ENCODE measurements at places on chromosomes 5 and 9.

DNA sequence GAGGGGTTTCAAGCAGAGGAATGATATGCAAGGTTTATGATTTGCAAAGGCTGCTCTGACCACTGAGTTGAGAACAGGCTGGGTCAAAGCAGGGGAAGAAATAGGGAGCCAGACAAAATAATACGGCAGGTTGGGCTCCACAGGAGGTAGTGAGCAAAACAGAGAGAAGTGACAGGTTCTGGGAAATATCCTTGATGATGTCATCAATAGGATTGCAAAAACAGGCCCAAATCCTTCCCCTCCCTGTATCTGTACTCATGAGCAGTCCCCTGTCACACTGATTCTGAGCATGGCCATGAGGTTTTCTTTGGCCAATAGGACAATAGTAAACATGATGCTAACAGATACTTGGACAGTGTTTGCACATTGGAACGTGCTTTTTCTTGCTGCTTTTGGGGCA is 471.8 kb upstream of the BRINP1 start:
- no peak for DNase-seq

- no peak for DNase-seq
Observed at GRCh38 chr5:6493681-6494454, 45.2 kb downstream of the UBE2QL1 start.

DNA sequence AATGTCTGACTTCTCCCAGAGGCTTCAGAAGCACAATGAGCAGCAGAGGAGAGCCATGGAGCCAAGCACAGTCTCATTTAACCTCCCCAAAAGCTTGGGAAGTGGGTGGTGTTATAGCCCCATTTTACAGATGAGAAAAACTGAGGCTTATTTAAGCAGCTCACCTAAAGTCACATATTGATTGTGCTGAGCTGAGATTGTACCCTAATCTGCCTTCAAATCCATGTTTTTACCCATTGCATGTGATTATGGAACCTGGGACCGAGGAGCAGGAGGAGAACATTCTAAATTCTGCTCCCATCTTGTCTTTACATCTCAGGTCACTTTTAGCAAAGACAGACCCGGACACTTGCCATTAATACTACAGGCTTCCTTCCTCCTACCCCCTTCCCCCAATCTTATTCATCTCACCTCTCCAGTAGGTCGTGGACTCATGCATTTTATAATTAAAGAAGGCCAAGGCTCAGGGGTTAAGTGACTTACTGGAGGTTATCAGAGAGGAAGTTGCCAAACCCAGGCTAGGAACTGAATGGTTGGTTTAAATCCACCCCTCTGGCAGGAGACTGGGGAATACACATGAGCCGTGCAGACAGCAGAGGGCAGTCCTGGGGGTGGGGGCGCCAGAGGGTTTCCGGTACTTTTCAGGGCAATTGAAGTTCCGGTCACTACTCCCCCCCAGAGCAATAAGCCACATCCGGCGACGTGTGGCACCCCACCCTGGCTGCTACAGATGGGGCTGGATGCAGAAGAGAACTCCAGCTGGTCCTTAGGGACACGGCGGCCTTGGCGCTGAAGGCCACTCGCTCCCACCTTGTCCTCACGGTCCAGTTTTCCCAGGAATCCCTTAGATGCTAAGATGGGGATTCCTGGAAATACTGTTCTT is 51.0 kb upstream of the IL17B start:
- DNase-seq, result no peak

- no peak for DNase-seq
Observed at GRCh38 chr9:31916591-31917241, 467.7 kb upstream of the ACO1 start.

- no peak for DNase-seq
Observed at GRCh38 chr5:61137835-61138234, 24.4 kb downstream of the SMIM15 start.

- no peak for DNase-seq
Observed at GRCh38 chr5:116773926-116774325, 199.3 kb upstream of the SEMA6A start.

DNA sequence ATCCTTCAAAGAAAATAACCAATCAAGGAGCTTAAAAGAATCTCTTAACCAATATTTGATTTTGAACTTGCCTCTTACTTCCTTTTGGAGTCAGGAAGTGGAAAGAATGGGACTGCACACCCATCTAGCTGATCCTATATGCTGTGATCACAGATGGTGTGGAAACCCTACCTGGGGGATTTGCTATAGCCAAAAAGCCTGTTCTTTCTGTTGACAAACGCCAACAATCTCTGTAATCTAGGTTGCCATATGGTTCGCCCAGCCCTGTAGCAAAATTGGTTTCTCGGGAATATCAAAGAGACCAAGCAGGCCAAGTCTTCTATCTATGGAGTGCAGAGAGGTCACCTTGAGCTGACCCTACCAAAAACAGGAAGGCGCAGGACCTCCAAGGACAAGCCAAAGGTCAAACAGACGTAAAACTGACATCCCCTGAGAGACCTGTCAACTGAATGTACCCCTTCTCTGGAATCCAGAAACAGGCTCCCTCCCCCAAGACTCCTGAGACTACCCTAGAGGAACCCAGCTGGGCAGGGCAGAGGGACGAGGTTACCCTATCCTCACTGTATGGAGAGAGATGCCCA is 19.4 kb downstream of the NRG2 start:
- DNase-seq, result no peak

- no peak for DNase-seq
Observed at GRCh38 chr9:78769690-78770089, 472.8 kb downstream of the PSAT1 start.

GRCh38 chr9:34995670-34996060 is 6.1 kb downstream of the DNAJB5 start:
- DNase-seq, result no peak

GRCh38 chr9:3224931-3225330 is 300.9 kb downstream of the RFX3 start:
- peak; percentile 25 for DNase-seq

DNA sequence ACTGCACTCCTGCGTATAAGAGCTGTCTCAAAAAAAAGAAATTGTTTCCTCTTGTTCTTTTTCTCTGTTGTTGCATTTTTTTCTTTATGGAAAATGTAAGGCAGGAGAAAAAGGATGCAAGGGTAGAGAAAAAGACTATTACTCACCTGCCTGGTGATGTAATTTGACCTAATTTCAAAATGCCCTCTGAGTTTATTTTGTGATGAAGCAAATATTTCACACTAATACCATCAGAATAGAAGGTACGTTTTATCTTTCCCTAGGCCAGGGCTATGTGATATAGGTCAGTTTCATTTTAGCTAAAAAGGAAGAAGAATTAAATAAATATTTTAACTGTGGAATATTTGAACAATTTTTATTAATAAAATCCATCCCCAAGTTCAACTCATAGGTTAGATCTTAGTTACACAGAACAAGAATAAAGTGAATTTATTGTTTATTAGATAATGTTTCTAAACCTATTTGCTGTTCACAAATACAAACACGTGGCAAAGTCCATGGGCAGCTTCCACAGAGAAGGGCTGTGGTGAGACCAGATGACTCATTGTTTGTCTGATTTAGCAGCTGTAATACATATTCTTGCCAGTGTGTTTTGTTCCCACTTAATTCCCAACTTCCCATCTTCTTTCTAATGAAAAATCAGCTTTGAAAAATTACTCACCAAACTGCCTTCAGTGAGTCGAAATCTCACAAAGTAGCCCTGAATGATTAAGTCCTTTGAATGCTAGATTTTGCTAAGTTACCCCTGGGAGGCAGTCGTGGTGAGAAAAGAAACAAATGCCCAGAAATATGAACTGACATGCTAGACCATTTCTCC is 52.8 kb upstream of the CCDC112 start:
- DNase-seq, result peak; percentile 37

DNA sequence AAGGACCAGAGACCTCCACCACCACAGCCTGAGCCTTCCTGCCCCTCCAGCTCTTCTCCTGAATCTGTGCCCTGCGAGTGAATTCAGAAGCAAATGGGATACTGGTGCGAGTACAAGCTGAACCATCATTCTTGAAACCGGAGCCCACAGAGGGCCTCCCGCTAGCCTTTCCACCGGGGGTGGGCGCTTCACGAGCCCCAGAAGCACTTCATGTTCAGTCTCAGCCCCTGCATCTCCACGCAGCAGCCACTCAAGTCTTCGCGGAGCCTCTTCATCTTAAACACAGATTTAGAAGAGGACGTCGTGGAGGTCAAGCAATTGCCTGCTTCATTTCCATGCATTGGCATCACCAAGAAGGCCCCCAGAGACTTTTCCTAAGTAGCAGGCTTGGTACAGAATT is 26.0 kb upstream of the OLFM1 start:
- no peak for DNase-seq

DNA sequence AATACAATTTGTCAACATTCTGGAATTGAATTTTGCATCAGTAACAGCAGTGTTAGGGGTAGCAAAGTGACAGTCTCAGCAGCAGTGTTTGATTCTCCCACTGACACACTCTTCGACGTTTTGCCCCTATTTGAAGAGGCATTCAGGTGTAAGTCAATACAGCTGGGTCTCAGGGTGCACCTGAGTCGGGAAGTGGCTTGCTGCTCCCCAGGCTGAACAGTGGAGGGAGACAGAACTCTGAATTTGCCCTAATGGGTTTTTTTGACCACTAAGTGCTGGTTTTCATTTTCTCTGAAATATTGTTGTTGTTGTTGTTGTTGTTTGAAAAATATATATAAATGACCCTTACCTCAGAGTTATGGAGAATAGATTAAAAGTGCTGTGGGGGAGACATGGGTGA is 223.2 kb downstream of the TLR4 start:
- DNase-seq, result no peak

- DNase-seq, result peak; percentile 29
Observed at GRCh38 chr9:133505901-133506652, 18.7 kb downstream of the MYMK start.

DNA sequence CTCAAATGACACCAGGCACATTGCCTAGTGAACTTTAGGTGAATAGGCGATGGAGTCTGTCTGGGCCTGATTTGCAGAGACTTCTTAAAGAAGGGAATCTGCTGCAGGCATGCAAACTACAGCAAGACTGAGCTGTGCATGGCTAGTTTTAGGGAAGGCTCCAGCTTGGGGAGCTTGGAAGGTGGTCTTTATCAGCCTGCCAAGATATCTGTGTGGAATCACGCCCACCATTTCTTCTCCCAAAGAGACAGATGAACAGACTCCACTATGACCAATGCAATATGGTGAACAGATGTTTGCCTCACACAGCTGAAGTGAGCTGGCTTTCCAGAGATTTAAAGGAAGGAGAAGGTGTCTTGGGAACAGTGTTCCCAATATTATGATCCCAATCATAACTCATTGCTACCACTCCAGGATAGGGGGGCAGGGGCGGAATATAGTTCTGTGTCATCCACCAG is 129.0 kb upstream of the HMHB1 start:
- DNase-seq, result peak; percentile 98

DNA sequence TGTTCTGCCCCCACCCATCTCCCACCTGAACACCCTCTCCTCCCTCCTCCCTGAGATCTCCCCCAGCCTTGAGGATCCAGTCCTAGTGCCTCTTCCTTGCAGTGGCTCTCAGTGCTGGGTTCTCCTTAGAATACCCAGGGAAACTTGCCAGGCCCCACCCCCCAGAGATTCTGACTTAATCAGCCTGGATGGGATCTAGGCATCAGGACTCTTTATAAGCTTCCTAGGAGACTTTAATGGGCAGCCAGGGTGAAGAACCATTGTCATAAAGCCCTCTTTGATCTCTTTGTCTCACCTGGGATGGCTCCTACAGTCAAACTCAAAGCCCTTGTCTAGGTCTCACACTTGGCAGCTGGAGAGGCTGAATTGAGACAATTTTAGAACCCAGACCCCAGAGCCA is 8.6 kb upstream of the GLIS3 start:
- DNase-seq, result no peak

All from skin of body (tissue), 3 donors.